Transverse colon (tissue), 4 donors: ENCODE measurements at places on chromosomes 5 and 9.

- DNase-seq: no peak
Measured at GRCh38 chr5:168934169-168934568, 355.0 kb upstream of the PANK3 start.

GRCh38 chr5:95727764-95728191 is 3.4 kb upstream of the RHOBTB3 start:
- no peak for DNase-seq

DNA sequence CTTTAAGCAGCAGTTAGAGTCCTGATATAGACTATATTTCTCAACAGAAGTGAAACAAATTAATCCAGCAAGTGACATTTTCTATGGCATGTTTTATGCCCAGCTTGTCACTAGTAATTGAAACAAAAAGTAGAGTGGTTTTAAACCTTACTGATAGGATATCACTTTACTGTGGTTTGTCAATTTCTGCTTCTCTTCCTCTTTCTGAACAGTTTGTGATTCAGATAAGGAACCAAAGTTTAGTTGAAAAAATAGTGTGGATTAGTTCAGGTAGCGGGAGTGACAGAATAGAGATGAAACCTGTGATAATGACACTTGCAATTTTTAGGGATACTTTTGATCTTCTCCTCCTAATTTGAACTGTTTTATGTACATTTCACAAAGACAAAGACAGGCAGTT is 485.7 kb upstream of the EDIL3 start:
- DNase-seq: no peak

GRCh38 chr5:39501397-39501796 is 76.6 kb upstream of the DAB2 start:
- DNase-seq: no peak

- no peak for DNase-seq
Measured at GRCh38 chr9:84755380-84755779, 85.9 kb downstream of the NTRK2 start.

DNA sequence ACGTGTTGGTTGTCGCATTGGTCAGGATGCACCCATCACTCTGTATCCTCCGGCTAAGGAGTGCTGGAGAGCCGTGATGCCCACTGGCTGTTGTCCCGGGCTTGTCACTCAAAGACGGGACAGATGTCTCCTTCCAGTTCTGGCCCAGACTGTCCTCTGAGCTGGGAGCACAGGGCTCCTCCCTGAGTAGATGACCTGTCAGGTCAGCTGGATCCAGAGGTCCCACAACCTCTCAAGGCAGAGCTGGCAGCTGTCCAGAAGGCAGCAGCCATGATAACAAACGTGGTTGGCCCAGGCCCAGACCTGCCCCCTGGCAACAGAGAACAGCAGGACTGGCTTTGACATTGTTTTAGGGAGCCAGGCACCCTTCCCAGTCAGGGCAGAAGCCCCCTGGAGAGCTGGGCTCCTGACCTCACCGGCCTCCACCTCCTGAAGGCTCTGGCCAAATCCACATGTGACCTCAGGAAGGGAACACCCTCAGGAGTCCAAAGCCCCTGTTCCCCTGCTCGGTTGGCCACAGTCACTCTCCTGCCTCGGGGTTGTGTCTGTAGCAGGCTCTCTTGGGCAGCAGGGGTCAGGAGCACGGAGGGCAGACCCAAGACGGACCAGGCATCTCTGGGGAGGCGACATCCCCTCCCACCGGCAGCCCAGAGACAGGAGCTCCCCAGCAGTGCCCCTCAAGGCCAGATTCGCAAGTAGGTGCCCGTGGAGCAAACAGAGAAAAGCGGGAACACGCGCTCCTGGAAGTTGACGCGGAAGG is 10.3 kb downstream of the TRIM7 start:
- DNase-seq: no peak

GRCh38 chr5:111461255-111461671 is 51.1 kb downstream of the STARD4 start:
- no peak for DNase-seq

GRCh38 chr5:168699002-168699401 is 119.8 kb upstream of the PANK3 start:
- no peak for DNase-seq

- DNase-seq: no peak
Measured at GRCh38 chr5:13661272-13661671, 283.2 kb downstream of the DNAH5 start.

DNA sequence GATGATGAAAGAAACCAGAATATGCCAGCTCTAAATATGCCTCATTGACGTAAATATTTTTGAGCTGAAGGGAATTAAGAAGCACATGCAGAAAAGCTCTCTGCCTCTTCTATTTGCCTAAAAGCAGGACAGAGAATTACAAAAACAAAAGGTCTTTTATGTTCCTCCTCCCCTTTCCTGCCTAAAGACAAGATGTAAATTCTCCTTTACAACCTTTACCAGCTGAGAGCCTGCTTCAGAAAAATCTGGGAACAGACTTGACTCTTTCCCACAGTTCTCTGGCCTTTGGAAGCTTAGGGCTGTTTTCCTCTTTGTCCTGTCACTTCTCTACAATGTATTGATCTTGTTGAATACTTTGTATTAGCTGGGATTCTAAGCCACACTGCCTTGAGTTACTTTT is 199.7 kb downstream of the TMC1 start:
- no peak for DNase-seq

DNA sequence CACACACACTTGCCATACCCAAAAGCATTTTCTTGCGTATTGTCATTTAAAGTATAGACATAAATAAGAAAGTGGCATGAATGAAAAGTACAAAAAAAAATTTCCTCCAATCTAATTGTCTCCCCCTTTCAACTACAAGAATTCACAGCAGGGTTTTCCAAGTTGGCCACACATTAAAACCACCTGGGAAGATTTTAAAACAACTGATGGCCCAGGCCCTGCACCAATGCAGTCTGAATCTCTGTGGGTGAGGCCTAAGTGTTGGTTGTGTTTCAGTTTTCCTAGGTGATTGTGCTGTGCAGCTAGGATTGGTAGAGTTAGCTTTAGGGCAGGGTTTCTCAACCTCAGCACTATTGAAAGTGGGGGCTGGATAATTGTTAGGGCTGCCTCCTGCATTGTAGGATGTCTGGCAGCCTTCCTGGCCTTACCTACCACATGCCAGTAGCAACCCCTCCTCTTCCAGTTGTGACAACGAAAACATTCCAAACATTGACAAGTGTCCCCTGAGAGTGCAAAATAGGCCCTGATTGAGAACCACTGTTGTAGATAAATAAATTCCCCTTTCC is 337.1 kb downstream of the KIAA0825 start:
- DNase-seq: no peak

DNA sequence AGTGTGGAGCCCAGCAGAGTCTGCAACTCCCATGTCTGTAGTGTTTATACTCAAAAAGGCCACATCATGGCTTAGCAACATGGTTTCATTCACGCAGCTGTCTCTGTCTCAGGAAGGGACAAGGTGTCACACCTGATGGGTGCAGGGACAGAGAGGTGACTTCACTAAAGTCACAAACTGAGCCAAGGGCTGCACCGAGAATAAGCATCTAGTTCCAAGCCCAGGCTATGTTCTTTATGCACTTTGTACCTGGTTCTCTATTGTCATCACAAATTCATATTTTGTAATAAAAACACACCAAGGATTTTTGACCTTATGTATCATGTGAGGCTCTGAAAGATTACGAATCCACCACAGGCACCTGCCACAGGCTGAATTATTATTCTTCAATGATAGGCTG is 64.9 kb upstream of the STK32A start:
- no peak for DNase-seq

GRCh38 chr9:110997847-110998246 is 40.4 kb downstream of the LPAR1 start:
- no peak for DNase-seq

- no peak for DNase-seq
Measured at GRCh38 chr5:1227667-1228066, 2.5 kb downstream of the SLC6A18 start.

GRCh38 chr9:117278020-117278419 is 136.8 kb downstream of the ASTN2 start:
- DNase-seq: no peak

GRCh38 chr5:160119905-160120266 is 636 bp upstream of the PWWP2A start:
- no peak for DNase-seq

DNA sequence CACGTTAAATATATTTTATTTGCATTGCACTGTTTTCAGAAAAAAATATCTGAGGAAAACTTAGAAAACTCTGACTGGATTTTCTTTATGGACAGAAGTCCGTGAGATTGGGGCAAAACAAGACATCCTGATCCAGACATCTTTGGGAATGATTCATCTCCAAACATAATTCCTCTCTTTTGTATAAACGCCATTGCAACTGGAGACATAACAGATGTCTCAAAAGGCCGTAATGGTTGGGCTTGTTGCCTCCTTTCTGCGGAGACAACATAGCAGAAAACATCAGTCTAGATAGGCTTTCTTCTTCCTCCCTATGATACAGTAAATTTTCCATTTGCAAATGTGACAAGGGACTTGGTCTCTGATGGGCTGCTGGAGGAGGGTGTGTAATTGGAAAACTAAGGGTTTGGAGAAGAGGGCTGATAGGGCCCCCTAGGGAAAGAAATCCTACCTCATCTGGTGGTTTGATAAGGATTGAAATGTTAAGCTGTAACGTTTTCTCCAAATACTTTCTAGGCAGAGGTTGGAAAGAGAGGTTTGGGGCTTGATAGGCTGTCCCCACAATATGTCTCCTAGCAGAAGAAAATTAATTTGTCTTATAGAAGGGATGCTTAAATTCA is 631.5 kb upstream of the ST8SIA4 start:
- DNase-seq: no peak

DNA sequence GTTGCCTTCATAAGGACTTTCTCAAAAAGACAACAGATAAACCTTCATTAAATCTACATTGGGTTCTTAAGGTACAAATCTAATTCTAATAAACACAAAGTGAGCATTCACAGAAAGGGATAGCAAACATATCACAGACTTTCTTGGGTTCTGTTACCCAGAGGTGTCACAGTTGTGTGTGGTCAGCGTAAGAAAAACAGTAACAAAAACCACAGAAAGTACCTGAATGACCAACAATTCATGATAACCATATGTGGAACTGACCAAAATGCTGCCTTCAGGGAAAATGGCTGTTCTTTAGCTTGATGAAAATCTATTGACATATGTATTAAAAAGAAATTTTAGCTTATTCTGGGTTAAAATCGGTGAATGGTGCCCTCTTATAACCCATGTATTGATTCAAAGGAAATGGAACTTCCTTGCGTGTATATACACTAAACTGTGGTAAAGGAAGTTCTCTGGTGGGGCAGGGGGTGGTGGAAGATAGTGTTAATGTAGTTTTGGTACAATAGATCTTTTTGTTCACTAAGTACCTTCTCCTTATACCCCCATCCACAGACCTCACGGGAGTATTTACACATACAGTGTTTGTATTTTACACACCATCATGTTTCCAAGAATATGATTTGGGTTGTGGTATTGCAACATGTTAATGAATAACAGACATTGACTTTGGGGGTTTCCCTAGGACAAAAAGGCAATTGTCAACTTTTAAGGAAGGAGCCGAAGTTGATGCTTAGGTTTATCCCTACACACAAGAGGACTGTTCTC is 152.5 kb downstream of the APBA1 start:
- DNase-seq: no peak

DNA sequence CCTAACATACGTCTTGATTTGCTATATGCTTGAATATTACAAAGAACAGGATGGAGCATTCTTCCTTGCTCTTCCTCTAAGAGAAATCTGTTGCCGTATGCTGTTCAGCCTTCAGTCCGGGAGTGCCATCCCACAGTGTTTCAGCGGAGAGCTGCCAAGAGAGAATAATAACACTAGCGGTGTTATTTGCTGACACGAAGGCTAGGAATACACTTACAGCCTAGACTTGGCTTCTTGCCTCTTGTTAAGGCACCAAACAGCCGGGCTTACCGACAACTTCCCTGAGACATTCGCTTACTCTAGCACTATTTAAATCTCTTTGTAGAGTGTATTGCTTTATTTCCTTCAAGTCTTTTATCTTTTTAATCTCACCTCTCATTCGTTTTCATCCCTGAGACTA is 31.4 kb downstream of the KCTD16 start:
- no peak for DNase-seq

- no peak for DNase-seq
Measured at GRCh38 chr5:125496393-125496792, 750.0 kb upstream of the ZNF608 start.

DNA sequence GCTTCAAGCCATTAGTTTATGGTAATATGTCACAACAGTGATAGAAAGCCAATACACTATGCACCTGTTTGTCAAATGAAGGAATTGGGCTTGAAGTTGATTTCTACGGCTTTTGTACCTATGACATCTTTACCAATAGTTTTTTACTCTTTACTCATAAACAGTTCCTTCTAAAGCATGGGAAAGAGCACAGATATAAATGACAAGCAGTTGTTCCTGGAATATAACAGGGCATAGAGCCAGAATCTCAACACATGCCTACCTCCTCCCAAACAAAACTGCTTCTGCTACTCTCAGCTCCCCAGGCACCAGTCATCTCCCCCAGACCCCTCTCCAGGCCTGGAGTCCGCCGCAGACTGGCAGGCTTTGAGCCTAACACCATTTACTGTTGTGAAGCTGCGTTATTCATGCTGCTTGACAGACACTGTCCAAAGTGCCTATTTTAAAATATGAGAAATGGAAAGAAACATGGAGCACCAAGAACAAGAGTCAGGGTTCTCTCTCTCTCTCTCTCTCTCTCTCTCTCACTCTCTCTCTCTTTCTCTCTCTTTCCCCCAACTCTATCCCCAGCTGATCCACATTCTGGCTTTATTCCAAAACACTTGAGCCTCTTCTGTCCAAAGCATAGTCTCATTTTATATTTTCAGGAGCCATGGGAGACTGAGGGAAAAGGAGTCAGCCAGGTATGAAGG is 111.6 kb downstream of the ADRB2 start:
- DNase-seq: no peak

DNA sequence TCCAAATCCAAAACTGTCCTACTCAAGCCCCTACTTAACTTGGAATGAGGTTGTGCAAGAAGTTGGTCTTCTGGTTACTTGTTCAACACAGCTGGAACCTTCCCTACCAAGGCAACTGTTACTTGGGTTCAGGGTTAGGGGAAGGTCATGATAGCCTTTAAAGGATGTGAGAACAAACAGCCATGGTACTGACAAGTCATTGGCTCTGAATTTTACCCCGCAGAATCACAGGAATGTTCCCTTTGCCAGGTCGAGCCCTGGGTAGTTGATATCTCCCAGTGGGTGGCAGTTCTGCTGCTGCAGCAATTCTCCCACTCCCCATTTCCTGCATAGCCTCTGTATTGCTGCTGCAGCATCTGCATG is 396.1 kb upstream of the MPDZ start:
- no peak for DNase-seq

GRCh38 chr9:13023498-13023897 is 248.7 kb downstream of the LURAP1L start:
- DNase-seq: no peak

DNA sequence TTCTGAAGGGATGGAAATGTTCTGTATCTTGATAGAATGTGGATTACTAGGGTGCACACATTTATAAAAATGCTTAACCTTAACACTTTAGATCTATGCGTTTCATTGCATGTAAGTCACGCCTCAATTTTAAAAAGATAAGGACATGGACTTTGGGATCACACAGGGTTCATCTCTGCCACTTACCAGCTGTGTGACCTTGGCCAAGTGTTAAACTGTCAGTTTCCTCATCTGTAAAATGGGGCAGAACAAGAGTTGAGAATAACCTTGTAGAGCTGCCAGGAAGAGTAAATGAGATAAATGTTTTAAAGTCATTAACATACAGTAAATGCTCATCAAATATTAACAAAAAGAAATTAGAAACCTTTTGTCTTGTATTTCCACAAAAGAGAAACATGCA is 53.5 kb downstream of the NR6A1 start:
- no peak for DNase-seq

- DNase-seq: no peak
Measured at GRCh38 chr5:7478459-7478858, 82.5 kb downstream of the ADCY2 start.
